RPMI7951 (cell line): ENCODE measurements at places on chromosomes 2 and 18. TPM values are rescaled to one million over a fixed set of nuclear protein-coding genes. Genes with fewer than 3 reads are reported as not detected.

DNA sequence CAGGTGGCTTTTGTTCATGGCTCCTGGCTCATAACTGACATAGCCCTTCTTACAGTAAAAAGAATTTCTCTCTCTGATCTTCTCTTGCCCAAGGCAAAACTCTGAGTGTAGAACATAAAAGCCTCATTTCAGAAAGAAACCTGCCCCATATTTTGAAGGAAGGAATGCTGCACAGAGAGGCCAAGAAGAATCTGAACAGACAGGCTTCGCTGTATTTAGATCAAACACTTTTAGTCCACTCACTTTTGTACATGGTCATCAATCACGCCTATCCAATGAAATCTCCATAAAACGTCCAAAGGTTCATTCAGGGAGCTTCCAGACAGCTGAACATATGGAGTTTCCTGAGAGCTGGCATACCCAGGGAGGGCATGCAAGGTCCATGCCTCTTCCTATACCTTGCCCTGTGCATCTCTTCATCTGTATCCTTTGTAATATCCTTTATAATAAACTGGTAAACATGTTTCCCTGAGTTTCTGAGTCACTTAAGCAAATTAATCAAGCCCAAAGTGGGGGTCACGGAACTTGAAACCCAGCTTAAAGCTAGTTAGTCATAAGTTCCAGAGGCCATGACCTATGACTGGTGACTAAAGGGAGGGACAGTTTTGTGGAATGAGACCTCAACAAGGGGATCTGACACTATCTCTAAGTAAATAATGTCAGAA is 62.5 kb upstream of the TMEM247 start:
- DNase-seq, result peak; percentile 27

GRCh38 chr2:205428811-205429210 is 253.5 kb upstream of the NRP2 start:
- DNase-seq, result no peak

GRCh38 chr2:43472527-43473194 is 123.2 kb downstream of the THADA start:
- no peak for DNase-seq

DNA sequence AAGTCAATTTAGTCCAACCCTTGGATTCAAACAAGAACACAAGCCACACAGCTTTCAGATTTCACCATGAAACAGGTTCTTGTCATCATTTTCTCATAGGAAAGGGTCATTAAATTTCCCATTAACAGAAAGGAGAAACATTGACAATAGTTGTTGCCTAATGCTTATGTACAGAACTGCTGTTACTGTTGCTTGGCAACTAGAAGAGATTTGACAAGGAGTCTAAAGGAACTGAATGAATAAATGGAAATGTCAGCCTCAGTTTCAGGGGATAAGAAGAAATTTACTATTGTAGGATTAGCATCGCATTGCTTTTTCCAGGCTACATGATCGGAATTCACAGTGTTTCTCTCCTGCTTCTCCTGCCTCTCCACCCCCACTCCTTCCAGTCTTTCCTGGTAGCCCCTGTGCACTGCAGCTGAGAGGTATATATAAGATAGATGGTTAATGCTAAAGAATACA is 90.3 kb downstream of the SPATS2L start:
- DNase-seq, result no peak

GRCh38 chr18:43422518-43422917 is 145.2 kb upstream of the SYT4 start:
- no peak for DNase-seq

GRCh38 chr2:12928197-12928774 is 211.6 kb downstream of the TRIB2 start:
- peak; percentile 96 for DNase-seq

GRCh38 chr18:3612315-3612714 is 162.3 kb downstream of the TGIF1 start:
- peak; percentile 17 for DNase-seq

GRCh38 chr18:58175122-58175785 is 131.2 kb downstream of the NEDD4L start:
- no peak for DNase-seq

DNA sequence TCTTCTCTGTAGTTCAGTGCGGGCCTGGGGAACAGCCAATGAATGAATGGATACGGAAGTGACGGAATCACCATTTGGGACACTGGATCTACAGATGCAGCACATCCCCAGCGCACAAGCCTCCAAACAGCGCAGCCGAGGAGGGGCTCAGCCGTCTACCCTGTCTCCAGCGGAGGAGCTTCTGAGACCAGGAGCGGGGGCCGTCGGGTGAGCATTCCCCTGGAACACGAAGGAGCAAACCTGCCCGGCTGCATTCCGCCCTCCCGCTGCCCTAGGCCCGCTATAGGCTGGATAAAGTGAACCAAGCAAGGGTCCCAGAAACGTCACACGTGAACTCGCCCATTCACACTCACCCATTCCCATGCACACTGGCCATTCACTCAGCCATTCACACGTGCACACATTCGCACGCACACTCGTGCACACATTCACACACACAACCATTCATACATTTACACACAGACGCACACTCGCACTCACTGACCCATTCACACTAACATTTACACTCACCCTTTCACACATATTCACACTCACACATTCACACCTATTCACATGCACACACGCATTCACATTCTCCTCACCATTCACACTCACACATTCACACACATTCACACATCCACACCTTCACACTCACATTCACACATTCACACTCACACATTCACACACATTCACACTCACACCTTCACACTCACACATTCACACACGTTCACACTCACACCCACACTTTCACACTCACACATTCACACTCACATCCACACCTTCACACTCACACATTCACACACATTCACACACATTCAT is 63.4 kb downstream of the BIN1 start:
- no peak for DNase-seq

GRCh38 chr2:207352978-207353671 is 176.6 kb upstream of the CREB1 start:
- no peak for DNase-seq

GRCh38 chr2:55618025-55618274 is 528 bp upstream of the PPP4R3B start:
- DNase-seq, result no peak

DNA sequence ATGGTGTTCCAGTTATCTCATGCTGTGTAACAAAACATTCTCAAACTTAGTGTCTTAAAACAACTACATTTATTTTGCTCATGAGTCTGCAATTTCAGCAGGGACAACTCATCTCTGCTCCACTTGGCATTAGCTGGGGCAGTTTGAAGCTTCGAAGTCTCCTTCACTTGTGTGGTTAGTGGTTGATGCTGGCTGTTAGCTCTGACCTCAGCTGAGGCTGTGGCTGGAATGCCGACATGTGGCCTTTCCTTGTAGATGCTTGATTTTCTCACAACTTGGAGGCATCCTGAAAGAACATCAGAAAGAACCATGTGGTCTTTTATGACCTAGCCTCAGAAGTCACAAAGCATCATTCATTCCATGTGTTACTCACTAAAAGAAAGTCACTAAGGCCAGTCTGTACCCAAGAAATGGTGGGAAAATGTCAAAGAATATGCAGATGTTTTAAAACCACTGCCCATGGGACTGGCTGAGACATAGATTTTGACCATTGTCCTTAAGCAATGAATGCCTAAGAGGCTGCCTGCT is 3.8 kb upstream of the TMSB10 start:
- DNase-seq, result peak; percentile 94

DNA sequence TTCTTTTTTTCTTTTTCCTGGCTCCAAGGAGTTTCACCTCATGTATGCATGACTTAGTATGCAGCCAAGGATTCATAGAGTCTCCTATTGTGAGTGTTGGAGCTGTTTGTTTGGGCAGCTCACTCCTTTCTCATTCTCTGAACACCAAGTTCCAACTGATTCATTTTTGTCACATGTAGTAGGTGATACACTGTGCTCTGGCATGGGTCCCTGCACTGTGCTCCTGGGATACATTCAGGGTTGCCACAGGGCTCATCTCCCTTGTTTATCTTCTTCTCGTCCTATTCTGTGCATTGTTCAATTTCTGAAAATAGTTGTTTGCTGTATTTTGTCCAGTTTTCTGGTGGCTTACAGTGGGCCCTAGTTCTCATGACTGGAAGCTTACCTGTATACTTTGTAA is 96.8 kb downstream of the ZNF407 start:
- DNase-seq, result no peak

DNA sequence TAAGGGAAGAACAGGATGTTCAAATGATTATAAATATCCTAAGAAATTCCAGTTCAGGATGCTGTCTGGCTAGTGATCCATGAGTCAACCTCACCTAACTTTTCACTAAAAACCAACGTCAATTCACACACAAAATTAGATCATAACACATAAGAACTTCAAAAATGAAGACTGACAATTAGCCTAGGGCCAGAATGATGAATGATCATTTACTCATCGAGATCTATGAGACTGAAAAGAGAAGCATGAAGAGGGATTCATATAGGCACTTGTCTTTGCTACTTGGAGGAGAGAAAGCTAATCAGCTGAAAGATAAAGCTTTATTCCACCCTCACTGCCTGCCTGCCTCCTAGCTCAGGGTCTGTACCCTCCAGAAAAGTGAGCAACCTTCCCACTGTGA is 29.8 kb downstream of the ADD2 start:
- no peak for DNase-seq

DNA sequence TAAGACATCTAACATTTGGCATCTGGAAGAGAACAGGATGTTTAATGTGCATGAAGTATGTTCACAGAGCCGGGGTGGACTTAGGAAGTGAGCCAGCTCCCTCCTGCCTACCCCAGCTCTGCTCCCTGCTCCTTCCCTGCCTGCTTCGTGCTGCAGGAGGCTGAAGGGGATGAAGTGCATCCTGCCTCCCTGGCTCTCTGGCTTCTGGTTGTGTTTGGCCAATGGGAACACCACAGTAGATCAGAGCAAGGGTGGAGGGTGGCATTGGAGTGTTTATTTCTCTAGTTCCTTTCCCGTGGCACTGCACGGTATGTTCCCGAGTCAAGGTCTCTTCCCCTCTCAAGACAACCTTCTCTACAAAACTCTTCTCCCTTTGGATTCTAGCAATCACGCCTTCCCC is 379.9 kb downstream of the CLIP4 start:
- DNase-seq, result no peak

DNA sequence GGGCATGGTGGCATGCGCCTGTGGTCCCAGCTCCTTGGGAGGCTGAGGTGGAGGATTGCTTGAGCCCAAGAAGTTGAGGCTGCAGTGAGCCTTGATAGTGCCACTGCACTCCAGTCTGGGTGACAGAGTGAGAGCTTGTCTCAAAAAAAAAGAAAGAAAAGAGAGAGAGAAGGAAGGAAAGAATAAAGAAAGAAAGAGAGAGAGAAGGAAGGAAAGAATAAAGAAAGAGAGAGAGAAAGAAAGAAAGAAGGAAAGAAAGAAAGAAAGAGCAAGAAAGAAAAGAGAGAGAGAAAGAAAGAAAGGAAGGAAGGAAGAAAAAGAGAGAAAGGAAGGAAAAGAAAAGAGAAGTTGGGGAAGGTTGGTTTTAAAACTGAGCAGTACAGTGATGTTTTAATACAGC is 49.0 kb upstream of the ACSL3 start:
- no peak for DNase-seq

GRCh38 chr18:50627594-50628532 is 68.0 kb downstream of the MAPK4 start:
- no peak for DNase-seq

DNA sequence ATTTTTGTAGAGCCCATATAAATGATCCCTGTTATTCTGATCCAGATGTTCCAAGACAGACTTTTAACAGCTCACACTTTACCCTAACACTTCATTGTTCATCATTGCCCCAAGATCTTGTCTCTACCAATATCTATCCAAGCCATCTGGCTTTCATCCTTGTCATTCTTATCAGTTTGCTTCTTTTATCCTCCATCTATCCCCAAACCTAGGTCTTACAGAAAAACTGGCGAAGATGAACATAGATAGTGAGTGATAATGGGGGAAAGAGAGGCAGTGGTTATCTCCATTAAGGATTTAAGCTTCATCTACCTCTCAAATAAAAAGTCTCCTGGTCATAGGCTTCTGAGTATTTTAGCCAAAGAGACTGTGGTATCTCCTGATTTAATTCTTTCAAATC is 89.5 kb downstream of the DHRS9 start:
- DNase-seq, result no peak

- DNase-seq, result no peak
These were observed 80.1 kb upstream of the CTDP1 start for GRCh38 chr18:79599441-79599931.

GRCh38 chr2:43438858-43439655 is 156.8 kb downstream of the THADA start:
- peak; percentile 69 for DNase-seq

- DNase-seq, result peak; percentile 68
These were observed 168.4 kb upstream of the PKDCC start for GRCh38 chr2:41879235-41879916.

DNA sequence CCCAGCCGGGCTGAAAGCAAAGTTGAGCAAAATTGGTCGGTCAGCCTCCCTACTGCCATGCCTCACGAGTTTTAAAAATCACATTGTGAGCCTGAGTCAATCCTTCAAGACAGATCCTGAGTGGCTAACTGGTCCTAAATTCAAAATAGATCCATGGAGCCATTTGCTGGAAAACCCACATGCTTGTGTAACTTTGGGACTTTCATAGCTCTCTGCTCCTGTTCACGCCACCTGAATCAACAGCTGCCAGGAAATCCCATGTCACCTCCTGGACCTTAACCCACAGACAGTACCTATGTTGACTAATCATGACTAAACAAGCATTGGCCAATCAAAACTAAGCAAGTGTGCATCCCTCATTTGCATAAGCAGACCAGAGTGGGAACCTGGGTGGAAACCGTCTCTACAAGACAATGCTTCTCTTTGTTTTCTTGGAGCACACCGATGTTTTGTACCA is 42.8 kb upstream of the LDLRAD4 start:
- DNase-seq, result no peak

DNA sequence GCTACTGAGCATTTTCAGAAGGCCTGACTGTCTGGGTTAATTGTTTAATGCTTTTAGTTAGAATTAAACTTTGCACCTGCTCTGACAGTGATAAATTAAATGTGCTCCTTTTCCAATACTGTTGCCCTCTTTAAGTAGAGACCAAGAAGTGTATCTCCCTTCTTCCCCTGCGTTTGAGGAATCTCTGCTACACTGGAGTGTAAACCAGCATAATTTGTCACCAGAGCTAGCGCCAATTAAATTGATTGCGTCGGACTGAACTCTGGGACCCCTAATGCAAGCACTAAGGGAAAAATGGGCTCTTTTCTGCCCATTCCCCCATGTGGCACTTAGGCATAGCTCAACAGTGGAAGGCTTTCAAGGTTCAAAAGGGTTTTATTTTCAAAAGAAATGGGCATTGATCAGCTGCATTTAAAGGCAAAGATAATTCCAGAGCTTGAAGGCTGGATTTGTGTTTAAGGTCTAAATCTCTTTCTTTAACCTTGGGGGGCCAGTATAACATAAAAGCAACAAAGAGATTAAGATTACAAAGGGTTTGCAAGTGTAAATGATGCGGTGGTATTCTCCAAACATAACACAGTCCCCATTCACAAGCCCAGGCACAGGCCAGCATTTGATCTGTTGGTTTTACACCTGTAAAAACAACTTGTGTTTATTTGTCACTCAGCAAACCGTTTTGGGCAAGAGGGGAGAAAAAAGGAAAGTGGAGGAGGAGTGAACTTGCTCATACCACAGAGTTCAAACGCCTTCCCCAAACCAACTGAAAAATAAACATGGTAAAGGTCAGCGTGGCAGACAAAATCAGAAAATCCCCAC is 427.6 kb downstream of the BCL11A start:
- DNase-seq, result no peak

Gene POTEF
- total RNA-seq, result not detected in 2 replicates

Gene GKN1
- total RNA-seq, result not detected in 2 replicates

Gene KRTCAP3
- 0.48 TPM in 1 of 2 replicates, not detected in the other for total RNA-seq

Gene ASB18
- not detected in 2 replicates for total RNA-seq

Gene NMS
- not detected in 2 replicates for total RNA-seq

Gene PLCD4
- total RNA-seq, result 8.5 and 10.2 TPM in 2 replicates

Gene REG3G
- not detected in 2 replicates for total RNA-seq

Gene RELCH
- total RNA-seq, result 16.7 and 19.5 TPM in 2 replicates

Gene FBXO11
- 25.6 and 37.5 TPM in 2 replicates for total RNA-seq

Gene TIGD1
- 6.3 and 7.1 TPM in 2 replicates for total RNA-seq

Gene D2HGDH
- 5.6 and 15.4 TPM in 2 replicates for total RNA-seq

Gene LHCGR
- total RNA-seq, result not detected in 2 replicates
